H1 (cell line): ENCODE measurements at places on chromosomes 2 and 18. TPM values are rescaled to one million over a fixed set of nuclear protein-coding genes. Genes with fewer than 3 reads are reported as not detected.

MAPK4 gene
- 2.1 and 3.2 TPM in 2 replicates for total RNA-seq

- DNase-seq = no peak
These were observed 156.6 kb downstream of the DTNA start for GRCh38 chr18:34866739-34867138.

DNA sequence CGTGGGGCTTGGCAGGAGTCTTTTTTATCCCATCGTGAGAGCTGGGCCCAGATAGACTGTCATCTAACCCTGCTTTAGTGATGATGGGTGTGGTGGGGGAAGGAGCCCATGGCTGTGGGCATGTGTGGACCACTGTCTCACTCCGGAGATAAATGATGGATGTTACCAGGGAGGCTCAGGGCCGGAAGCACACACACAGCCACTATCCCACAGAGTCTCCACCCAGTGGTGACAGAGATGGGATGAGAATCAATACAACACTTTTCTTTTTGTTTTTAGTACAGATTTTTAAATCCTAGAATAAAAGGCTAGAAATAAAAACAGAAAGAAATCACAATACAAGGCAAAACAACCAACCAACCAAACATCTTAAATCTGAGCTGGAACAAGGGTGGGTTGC lies 233.4 kb downstream of the SOX11 start:
- no peak for DNase-seq

UPP2 gene
- total RNA-seq = not detected in 2 replicates

MARCO gene
- not detected in 2 replicates for total RNA-seq

SPC25 gene
- total RNA-seq = 34.7 and 35.8 TPM in 2 replicates

- no peak for DNase-seq
These were observed 308.9 kb downstream of the PLCL1 start for GRCh38 chr2:198113316-198113715.

SCN7A gene
- 0.11 and 0.19 TPM in 2 replicates for total RNA-seq

DNA sequence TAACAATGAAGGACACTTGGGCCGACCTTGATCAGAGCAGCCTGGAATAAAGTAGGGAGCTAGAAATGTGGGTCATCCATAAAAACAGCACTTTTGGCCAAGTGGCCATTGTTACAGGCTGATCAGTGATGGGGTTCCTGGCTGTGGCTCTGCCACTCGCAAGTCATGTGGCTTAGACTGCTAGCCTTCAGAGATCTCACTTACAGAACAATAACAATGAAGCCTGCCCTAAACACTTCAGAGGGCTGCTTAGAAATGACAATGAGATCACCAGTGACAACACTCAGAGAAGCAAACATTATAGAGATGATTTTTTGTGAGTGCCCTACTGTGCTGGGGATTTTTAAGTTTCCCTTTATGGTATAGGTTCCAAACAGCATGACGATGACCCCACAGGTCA lies 107.9 kb upstream of the LMAN1 start:
- DNase-seq = no peak

DNA sequence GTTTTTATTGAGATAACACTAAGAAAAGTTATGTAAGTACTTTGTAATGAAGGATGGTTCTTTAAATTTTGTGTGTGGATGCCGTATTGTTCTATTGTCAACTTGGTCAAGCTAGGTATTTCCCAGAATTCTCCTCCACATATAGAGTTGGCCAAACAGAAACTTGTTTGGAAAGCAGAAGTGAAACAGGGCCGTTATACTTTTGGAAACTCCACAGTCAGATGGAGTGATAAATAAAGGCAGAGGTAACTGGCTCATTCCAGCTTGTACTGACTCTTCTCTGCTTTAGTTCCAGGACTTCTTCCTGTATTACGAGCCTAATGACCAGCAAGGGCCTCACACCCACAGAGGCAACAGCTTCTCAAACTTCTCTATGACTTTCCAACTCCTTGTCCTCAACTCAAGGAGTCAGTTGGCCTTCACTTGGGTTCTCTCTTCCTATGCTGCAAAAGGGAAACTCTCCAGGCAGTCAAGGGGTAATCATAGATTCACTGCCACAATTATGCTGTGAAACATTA lies 16.4 kb upstream of the STARD7 start:
- no peak for DNase-seq

GRCh38 chr18:35377875-35378573 lies 887 bp upstream of the ZNF396 start:
- DNase-seq = no peak

DNA sequence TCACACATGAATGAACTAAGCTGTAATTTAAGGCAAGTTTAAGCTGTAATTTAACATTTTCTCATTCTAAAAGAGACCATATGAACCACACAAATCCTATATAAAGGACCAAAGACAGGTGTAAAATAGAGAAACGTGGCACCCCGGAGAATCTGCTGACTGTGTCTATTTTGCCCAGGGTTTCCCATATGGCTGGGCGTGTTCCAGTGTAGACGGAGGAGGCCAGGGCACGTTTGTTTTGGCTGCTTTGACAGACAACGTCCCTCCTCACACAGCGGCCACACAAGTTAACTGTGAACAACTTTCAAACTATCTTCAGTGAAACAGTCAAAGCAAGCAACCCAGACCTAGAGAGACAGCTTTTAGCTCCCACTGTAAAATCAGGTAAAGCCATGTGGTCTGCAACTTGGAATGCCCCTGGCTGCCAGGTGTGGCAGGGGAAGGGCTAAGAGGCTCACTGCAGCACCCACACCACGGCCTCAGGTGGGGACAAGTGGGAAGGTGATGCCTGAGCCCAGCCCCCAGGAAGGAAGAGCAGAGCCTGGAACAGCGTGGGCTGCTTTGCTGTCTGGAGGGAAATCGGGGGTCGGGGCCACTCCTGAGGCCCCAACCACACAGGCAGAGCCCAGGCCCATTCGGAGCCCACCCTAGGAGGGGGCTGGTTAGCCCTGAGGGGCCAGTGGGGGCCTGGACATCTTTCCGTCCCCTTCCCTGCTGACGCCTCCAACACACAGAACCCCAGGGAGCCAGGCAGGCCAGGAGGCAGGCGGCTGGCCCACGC lies 40.7 kb downstream of the SLC66A2 start:
- no peak for DNase-seq

DNA sequence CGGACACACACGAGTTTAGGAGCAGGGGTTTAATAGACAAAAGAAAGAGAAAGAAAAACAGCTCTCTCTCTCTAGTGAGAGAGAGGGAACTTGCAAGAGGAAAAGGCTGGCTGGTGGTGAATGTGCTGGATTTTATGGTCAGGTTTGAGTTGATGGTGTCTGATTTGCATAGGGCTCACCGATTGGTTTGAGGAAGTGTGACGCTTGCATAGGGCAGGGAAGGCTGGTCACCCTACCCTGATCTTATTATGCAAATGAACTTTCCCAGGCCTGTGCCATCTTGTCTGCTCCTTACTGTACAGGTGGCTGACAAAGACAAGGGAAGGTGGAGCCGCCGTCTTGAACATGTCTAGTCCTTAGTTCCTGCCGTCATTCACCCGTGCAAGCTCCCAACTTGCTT lies 408.9 kb downstream of the RIT2 start:
- DNase-seq = no peak

TMX3 gene
- total RNA-seq = 29.0 and 30.0 TPM in 2 replicates

DNA sequence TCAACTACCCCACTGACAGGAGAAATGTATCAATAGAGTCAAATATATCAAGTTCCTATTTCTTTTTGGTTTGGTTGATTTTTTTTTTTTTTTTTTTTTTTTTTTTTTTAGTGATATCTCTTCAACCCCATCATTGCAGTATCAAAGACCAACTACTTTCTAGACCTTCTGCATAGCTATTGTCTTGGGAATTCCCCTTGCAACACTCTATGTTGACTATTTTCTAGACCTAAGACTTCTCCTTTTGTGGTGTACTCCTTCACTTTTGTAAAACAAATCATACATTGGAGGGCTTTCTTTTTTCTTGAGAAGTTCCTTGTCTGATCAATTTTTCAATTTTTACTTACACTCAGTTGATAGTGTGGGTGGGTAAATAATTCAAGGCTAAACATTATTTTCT lies 46.5 kb upstream of the NR4A2 start:
- DNase-seq = no peak

SCG2 gene
- total RNA-seq = 0.77 and 1.0 TPM in 2 replicates

LIMS4 gene
- 1.4 TPM in 1 of 2 replicates, not detected in the other for total RNA-seq

- no peak for DNase-seq
These were observed 71.9 kb upstream of the NFU1 start for GRCh38 chr2:69509011-69509749.

CIB4 gene
- total RNA-seq = not detected in 2 replicates

DNA sequence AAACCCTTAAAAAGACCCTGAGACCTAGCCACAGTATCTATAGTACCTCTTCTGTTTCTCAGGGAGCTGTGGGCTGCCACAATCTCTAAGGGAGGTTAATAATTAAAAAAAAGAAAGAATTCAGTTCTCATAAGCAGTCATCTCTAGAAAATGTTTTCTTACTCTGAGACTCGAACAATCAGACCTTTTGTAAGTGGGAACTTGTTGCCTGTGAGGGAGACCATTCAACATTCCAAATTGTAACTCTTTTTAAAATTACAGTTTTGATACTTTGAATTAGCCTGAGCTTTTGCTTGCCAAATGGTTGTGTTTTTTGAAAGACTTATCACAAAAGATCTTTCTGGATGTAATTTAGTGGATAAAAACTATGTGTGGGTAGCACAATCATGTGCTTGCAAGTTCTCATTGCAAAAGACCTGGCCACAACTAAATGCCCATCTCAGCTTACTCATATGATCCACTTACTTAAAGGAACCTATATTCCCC lies 33.3 kb downstream of the IL1R2 start:
- DNase-seq = no peak

- no peak for DNase-seq
These were observed 612.0 kb downstream of the IRS1 start for GRCh38 chr2:226187616-226188015.

DNA sequence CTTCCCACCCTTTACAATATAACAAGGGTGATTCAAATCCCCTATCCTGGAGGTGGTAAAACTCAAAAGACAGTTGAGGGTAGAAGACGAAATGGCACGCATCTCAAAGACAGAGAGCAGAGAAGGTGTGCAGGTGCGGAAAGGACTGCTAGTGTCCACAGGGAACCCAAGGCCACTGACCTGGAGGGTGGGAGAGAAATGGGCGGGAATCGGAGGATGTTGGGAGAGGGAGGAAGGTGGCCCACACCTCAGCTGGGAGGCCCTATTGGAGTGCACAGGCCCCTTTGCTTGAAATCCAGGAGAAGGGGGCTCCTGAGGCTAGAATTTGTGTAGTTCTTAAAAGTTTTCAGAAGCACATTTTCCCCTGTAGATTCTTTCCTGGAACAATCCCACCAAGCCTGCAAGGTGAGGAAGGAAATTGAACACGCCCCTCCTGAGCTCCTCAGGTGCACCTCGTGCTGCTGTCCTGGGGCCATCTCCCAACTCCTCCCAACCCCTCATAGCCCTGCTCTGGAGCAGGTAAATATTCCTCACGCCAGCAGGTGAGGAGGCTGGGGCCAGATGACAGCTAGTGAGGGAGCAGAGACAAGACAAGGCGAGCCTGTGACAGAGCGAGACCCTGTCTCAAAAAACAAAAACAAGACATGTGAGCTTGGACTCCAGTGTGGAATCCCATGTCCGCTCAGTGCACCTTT lies 99.3 kb downstream of the MCFD2 start:
- DNase-seq = no peak

- DNase-seq = no peak
These were observed 17.2 kb downstream of the ITGA4 start for GRCh38 chr2:181474222-181474881.

DNA sequence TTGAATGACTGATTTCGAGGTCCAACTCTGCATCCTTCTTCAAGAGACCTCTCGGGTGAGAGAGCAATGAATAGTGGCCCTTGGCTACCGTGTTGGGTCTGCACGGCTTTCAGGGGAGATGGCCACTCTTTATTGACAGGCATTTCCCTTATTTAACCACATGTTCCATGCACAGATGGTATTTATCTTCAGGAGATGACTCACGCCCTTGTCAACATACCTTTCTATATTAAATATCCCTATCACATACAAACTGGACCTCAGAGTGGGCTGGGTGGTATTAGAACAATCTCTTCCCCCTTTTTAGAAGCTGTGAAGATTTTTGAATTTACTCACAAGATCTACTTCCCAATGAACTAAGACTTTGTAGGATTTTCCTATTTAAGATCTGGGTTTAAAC lies 109.6 kb upstream of the CDC42EP3 start:
- DNase-seq = no peak
